Endothelial cell of umbilical vein (primary cell): ENCODE measurements at places on chromosomes 12 and 14. TPM values are rescaled to one million over a fixed set of nuclear protein-coding genes. Genes with fewer than 3 reads are reported as not detected.
A peak's percentile ranks its signal among the peaks of the same experiment; 100 is the strongest.

DNA sequence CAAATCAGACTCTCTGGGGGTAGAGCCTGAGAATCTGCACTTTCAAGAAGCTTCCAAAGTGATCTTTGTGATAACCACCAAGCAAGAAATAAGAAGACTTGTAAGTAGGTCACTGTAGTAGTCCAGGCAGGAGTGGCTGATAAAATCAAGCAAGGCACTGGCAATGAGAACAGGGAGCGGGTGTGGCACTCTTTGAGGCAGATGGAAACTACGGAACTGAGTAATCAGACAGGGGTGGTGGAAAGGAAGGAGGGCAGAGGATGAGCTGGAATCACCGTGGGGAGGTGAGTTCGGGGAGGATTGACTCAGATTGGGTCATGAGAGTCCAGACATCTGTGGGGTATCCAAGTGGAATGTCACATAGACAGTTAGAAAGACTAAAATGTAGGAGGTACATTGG, 44.4 kb upstream of the PLXNC1 start:
- DNase-seq, result no peak
- H3K36me3 ChIP-seq, result no peaks in the 10 kb centered on the region
- peaks cover 18% of the 10 kb centered on the region for H3K27me3 ChIP-seq
- H3K27ac ChIP-seq, result no peak overlapping the region

DNA sequence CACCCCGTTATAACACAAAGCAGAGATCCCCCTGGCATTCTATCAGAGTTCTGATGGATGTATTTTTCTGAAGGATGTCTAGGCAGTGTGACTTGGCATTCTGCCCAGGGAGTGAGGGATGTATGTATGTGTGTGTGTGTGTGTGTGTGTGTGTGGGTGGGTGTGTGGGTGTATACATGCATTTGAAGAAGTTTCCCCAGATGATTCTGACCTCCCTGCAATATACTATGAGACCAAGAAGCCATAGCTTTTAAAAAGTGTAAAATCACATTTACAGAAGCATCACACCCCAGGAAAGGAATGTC, 59.7 kb upstream of the NAP1L1 start:
- H3K4me1 ChIP-seq, result no peaks in the 10 kb centered on the region
- DNase-seq, result peak; percentile 76
- H3K36me3 ChIP-seq, result no peaks in the 10 kb centered on the region
- H3K4me3 ChIP-seq, result no peak overlapping the region

GRCh38 chr14:24224618-24225071, 7.5 kb downstream of the NEDD8 start:
- no peaks in the 10 kb centered on the region for H3K27me3 ChIP-seq
- H3K4me1 ChIP-seq, result peaks cover 28% of the 10 kb centered on the region
- peak; percentile 95 for DNase-seq
- peak overlapping the region; percentile 99 for H3K27ac ChIP-seq
- peaks cover 6% of the 10 kb centered on the region for H3K36me3 ChIP-seq

- H3K36me3 ChIP-seq, result no peaks in the 10 kb centered on the region
- no peaks in the 10 kb centered on the region for H3K27me3 ChIP-seq
- no peak for DNase-seq
- H3K4me1 ChIP-seq, result no peaks in the 10 kb centered on the region
- H3K27ac ChIP-seq, result no peak overlapping the region
- no peak overlapping the region for H3K4me3 ChIP-seq
These were observed 13.8 kb downstream of the RAD51B start for GRCh38 chr14:67833403-67833802.

DNA sequence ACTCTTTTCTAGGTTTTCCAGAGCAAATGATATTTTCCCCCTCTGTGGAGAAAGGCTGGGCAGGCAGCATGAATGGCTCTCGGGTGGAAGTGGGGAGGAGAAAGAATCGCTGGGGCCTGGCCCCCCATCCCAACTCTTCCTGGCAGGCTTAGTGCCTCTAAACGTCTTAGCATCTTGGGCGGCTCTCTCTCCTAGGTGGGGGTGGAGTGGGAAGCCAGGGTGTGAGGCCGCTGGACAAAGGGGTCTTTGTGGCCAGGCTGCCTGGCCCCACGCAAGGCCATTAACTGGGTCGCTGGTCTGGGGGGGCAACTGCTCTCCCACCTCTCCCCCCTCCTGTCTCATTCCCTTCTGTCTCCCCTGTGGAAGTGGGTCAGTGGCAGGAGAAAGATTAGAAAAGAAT, 4.7 kb downstream of the LRP1-AS start:
- H3K27ac ChIP-seq, result no peak overlapping the region
- H3K4me1 ChIP-seq, result peaks cover under 1% of the 10 kb centered on the region
- H3K27me3 ChIP-seq, result peaks cover 4% of the 10 kb centered on the region
- DNase-seq, result no peak
- H3K36me3 ChIP-seq, result no peaks in the 10 kb centered on the region
- no peak overlapping the region for H3K4me3 ChIP-seq

The KRT78 gene
- not detected in 2 replicates for total RNA-seq

The KRT79 gene
- total RNA-seq, result not detected in 2 replicates

The AMN gene
- total RNA-seq, result not detected in 2 replicates

The SRRM4 gene
- not detected in 2 replicates for total RNA-seq
